ENCODE measurements at places on chromosomes 3 and 15.

DNA sequence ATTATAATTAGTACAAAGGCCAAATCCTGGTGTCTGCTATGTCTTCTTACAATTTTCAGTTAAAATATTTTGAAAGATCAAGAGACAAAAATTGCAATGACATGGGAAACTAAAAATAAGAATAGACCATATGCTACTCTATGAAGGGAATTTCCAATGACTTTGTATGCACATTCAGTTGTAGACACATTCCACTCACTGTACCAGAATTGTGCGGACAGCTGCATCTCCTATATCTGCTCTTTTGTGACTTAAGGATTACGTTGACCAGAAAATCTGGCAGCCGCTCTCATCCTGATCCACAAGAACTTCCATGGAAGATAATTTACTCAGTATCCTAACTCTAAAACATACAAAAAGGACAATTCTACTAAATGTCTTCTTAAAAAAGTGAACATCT is 493.9 kb upstream of the KCNMB2 start:
- DNase-seq, result no peak

DNA sequence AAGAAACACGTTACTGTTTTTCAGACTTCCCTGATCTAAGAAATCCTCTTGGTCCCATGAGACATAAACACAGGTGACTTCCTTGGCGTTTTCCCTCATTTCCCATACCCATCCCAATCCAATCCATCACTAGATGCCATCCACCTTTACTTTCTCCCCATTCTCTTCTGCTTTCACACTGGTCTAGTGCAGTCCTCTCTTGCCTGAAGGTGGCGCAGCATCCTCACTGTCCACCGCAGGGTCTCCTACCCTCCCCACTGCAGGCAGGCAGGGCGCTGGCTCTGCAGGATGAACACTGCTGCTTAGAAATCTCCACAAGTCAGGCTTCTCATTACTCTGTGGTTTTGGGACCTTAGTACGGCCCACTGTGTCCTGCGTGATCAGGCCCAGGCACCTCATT is 58.2 kb downstream of the RAB7A start:
- DNase-seq, result peak; percentile 52

- no peak for DNase-seq
Observed at GRCh38 chr15:80426316-80426715, 22.1 kb downstream of the ARNT2 start.

- no peak for DNase-seq
Observed at GRCh38 chr15:54298396-54298795, 320.2 kb downstream of the UNC13C start.

GRCh38 chr15:93200081-93200836 is 111.2 kb upstream of the RGMA start:
- DNase-seq, result no peak

DNA sequence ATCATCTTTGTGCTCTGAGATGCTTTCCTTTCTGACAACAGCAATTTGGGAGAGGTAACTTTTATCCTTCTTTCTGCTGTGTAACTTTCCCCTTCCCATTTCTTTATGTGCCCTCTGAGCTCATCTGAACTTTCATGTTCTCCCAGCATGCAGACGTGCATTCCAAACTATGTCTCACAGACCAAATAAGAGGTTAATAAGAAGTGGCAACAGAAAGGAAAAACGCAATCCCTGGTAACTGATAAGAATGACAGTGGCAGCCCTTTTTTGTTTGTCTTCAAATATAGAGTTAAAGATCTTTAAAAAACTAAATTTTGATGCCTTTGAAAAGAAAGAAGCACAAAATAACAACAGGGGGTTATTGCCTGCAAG is 533.4 kb downstream of the FOXP1 start:
- peak; percentile 48 for DNase-seq

DNA sequence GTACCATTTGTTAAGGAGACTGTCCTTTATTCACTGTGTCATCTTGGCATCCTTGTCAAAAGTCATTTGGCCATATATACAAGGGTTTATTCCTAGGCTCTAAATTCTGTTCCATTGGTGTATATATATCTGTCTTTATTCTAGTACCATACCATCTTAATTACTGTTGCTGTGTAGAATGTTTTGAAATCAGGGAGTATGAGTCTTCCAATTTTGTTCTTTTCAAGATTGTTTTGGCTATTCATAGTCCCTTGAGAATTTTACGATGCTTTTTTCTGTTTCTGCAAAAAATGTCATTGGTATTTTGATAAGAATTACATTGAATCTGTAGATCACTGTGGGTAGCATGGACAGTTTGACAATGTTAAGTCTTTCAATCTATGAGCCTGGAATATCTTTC is 28.7 kb downstream of the PFN2 start:
- DNase-seq, result no peak

DNA sequence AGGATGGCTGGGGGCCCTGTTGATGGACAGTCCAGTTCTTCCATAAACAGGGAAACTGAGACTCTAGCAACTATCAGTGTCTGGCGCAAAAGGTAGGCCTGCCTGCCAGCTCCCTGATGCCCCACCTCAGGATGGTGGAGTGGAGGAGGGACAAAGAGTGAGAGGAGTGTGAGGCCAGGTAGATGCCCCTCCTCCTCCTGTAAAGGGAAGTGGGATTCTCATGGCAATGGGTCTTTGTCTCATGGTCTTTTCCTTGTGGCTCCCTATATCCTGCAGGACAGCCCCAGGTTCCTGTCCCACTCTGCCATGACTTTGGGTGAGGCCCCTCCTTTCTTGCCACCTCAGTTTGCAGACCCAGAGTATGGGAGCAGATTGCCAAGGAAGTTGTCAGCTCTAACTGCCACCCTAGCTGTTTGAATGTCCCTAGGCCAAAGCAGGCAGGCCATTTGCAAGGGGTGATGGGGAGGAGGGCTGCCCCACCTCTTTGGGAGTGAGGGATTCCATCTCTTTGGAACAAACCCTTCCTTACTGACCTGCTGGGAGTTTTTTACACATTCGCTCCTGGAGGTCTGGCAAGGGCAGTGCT is 2.8 kb upstream of the DNAH1 start:
- DNase-seq, result no peak

DNA sequence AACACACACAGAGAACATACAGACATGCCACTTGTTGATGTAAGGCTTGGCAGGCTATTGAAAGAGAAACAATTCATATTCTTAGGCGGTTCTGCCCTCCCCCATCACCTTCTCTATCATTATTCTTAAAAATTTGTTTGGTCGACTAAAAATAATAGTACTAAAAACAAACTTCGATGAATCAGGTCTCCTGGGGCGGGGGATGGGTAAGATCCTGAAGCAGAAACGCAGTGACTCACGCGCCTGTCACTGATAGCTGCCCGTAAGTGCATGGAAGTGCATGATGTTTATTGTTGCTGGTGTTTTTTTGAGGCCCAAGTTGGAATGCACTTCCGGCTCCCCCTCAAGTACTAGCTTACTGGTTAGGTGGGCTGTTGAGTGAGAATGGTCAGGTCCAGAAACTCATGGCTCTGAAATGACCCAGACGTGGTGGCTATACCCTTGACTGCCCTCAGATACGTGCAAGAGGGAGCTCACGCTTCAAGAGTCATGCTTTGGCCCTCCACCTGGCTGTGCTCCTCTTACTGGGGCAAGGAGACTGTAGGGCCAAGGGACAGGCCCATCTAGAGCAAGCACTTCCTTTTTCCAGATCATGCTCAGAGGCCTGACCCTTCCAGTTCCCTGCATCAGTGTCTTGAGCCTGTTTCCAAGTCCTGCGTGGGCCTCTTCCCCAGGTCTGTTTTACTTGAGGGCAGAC is 10.9 kb downstream of the SMAD3 start:
- no peak for DNase-seq

DNA sequence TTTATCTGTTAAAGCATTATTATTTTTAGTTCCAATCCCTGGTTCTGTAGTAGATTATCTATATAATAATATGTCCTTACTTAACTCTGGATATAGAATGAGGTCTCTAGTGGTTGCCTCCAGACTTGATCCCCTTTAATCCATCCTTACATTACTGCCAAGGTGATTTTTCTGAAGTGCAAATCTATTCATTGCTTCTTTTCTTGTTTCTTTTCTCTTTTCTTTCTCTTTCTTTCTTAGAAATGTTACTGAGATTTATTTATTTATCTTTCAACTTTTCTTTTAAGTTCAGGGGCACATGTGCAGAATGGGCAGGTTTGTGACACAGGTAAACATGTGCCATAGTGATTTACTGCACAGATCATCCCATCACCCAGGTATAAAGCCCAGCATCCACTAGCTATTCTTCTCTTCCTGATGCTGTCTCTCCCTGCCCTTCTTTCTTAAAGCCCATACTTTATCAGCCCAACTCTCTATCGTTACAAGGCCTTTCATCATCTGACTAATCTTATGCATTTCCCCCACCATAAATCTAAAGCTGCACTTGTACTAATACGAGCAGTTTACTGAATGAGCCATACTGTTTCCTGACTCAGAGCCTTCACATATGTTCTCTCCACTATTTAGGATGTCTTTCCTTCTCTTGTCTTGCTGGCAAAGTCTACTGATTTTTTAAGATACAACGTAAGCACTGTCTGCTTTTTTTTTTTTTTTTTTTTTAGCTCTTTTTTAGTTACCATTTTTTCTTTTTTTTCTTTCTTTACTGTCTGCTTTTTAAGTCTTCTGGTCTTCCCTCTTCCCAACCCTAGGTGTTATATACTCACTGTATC is 4.6 kb downstream of the GLCE start:
- DNase-seq, result no peak

DNA sequence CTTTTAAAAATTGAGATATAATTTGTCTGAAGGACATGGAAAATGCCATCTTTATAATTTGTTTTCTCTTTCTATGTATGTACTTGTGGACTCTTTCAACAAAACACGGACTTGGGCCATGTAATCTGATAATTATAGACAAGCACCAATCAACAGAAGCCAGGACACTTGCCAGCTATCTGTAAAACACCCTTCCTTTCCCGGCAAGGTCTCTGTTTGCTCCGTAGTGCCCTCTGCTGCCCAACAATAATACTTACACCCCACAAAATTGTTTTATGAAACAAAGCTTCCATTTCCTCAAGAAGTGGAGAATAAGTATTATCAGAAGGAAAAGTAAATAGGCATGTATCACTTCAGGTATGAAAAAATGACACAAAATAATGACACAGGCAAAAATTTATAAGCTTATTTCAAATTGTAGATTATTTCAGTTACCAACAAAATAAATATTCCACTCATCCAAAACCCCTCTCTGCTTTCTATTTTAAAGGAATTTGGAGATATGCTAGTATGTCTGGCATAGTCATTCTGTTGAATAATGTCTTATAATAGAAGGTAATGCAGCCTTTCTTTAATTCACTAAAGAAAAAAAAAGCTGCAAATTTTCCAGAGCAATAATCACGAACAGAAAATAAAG is 32.8 kb downstream of the MYH15 start:
- peak; percentile 83 for DNase-seq

DNA sequence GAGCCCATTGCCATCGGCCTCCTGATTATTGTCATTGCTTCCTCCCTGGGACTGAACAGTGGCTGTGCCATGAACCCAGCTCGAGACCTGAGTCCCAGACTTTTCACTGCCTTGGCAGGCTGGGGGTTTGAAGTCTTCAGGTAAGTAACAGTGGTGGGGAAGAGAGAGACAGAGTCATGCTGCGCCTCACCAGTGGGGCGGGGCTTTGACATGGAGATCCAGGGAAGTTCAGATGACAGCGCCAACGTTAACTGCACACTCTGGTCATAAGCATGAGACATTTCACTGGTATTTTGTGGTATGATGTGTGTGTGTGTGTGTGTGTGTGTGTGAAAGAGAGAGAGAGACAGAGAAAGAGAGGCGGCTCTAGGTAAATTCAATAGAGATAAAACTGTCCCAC is 41.0 kb downstream of the AQP9 start:
- DNase-seq, result no peak

DNA sequence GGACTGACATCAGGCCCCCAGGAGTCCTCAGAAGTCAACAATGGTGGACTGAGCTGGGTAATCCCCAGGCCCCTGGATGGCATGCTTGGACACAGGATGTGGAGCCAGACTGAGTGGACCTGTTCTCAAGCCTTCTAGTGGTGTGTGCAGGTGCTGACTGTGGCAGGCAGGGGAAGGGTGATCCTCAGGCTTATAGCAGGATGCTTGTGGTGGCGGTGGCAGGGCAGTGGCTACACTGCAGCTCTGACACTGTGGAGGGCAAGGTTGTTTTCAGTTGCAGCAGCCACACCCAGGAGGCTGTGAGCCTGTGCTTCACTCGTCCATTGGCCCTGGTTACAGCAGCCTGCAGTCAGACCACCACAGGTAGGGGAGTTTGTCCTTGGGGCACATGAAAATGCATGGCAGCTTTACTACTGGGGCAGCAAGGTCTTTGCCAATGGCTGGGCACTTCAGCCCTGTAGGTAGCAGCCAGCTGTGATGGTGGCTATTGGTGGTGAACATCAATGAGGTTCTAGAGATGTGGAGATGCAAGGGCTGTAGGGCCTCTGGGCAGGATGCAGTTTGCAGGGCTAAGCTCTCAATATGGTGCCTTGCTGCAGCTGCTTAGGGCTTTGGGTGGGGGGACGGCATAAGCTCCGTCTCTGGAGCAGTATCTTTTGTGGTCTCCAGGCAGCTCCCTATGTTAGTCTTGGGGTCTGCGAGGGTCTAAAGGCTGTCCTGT is 17.5 kb upstream of the MYO5A start:
- no peak for DNase-seq

- DNase-seq, result no peak
Observed at GRCh38 chr3:105502333-105502732, 135.6 kb downstream of the ALCAM start.

- no peak for DNase-seq
Observed at GRCh38 chr15:63699101-63699785, 102.1 kb downstream of the FBXL22 start.

GRCh38 chr3:13722178-13722577 is 157.7 kb downstream of the WNT7A start:
- no peak for DNase-seq

- peak; percentile 84 for DNase-seq
Observed at GRCh38 chr3:12965999-12966846, 107.0 kb downstream of the IQSEC1 start.

DNA sequence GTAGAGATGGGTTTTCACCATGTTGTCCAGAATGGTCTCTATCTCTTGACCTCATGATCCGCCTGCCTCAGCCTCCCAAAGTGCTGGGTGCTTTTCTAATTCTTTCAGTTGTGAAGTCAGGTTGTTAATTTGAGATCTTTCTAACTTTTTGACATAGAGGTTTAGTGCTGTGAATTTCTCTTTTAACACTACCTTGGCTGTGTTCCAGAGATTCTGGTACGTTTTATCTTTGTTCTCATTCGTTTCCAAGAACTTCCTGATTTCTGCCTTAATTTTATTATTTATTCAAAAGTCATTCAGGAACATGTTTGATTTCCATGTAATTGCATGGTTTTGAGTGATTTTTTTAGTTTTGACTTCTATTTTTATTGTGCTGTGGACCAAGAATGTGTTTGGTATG is 63.5 kb upstream of the CCDC54 start:
- DNase-seq, result no peak

- DNase-seq, result no peak
Observed at GRCh38 chr3:196555295-196555694, 13.1 kb downstream of the WDR53 start.

DNA sequence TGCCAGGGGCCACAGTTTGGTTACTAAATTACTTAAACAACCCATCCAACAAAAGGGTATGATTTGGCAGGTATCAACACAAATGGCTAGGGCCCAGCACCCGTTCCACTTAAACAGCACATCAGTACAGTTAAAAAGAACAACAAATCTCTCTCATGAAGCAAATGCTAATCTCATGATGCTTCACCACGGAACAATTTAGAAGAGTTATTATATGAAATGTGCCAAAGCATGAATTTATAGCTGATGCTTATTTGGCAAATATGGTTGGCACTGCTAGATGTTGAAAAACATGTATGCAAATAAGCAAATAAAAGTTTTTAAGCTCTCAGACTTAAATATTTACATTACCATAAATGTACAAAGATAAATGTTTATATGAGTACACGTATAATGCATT is 2.3 kb downstream of the PEAK1 start:
- DNase-seq, result no peak
